ENCODE measurements at places on chromosomes 4 and X.

DNA sequence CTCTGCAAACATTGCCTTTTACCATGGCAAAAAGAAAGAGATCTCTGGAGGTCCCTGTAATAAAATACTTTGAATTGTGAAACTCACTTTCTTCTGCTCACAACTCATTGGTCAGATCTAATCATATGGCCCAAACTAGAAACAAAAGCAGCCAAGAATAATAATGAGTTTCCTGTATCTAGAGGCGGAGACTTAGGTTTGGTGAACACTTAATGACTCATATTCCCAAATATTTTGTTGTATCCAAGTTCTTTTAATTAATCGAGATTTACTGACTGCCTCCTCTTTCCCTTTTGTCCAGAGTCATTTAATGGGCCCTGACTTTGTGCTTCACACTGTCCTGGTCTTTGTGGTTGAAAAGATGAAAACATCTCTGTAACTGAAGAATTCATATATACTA, 190.6 kb downstream of the CCSER1 start:
- DNase-seq, result no peak

DNA sequence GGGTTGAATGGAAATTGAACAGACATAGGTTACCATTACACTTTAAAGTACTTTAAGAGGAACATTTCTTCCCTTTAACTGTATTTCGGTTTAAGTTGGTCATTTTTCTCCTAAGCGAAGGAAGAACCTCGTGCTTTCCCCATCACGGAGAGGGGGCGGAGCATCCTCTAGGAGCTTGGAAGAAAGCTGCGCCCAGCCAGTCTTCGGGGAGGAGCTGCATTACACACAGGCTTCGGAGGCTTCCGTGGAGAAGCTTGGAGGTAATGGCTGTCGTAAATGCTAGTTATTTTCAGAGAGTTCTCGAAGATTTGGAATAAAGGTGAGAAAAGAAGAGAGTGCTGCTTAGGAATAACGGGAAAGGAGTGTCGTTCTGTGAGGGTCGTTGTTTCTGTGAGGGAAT, at the start of gene PWWP3B:
Gene PWWP3B, plus strand, starts transcription at position 199 of the 400 bp plus-strand sequence. CDS start 37,128 bp downstream, outside the sequence.
- no peak for DNase-seq

- no peak for DNase-seq
These were observed 8.1 kb downstream of the CPZ start for GRCh38 chr4:8600686-8601085.

DNA sequence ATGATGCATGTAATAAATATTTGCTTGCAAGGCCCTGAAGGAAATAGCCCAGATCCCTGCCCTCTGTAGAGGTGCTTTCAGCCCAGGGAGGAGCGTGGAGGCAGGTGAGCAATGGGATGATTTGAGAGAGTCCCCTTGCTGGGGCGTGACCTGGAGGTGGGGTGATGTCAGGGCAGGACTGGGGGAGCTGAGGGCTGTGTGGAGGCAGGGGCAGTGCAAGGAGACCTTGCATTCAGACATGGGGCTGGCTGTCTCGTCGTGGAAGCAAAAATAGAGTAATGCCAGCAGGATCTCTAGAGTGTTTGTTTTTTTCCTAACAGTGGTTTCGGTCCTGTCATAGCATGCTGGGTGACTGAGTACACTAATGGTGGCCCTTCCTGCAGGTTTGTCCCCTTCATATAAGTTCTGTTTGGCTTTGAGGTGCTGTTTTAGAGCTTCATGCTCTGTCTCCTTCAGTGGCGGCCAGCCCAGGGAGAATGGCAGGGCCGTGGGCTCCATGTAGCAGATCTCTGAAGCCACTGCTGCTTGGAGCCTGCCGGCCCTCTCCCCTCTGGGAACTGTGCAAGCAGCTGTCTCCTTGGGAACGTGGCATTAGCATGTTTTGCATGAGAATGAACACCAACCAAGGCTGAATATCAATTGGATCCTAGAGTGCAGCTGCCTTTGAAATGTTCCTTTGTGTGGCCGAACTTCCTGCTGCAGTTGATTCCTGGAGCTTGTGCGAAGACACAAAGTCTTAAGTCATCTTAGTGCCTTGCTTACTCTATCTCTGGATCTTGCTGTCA, 39.3 kb upstream of the CLDN34 start:
- no peak for DNase-seq

- no peak for DNase-seq
These were observed 38.7 kb downstream of the RAI2 start for GRCh38 chrX:17822351-17822750.

DNA sequence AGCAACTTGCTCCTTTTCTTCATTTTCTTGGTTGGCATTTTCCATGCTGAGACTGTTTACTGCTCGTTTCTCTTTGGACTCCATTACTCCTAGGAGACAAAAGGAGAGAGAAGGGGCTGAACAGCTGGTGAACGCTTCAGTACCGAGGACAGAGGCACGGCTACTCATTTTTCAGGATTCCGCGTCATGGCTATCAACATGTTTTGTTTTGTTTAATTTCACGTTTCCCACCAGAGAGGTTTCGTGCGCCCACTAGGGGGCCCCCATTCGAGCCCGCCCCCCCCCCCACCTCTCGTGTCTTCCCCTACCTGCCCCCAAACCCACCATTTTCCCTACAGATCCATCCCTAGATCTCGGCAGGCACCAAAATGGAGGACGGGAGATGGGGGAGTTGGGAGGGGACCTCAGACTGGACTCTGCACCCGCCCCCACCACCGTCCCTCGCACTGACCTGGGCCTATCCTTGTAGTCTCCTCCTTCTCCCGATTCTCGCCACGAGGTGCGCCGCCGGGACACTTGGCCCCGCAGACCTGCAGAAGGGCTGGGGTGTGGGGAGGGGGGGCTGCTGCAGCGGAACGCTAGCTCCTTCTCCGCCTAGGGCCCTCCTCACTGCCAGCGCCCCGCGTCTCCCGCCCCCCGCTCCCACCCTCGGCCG, 653 bp downstream of the BEX1 start:
- peak; percentile 9 for DNase-seq

GRCh38 chr4:76752861-76753501, 145.0 kb downstream of the SOWAHB start:
- DNase-seq, result no peak

- DNase-seq, result peak; percentile 8
These were observed 200.4 kb upstream of the GYPA start for GRCh38 chr4:144340931-144341330.

GRCh38 chr4:109798866-109799265, 2.9 kb downstream of the CFI start:
- DNase-seq, result no peak

DNA sequence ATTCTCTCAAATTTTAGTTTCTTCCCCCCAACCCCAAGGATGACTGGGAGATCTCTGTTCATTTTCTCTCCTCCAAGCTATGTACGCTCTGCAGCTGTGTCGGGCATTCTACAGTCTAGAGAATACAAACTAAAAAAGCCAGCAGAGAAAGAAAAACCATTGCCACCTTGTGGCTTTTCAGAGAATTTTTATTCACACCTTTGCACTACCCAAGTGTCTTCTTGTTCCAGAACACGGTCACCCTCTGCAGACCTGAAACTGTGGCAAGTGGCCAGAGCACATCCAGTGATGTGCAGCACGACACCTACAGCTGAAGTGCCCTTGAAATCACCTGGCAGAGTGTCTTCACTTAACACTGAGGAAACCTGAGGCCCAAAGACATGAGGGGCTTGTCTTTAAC, 68.6 kb downstream of the CHST7 start:
- DNase-seq, result no peak

DNA sequence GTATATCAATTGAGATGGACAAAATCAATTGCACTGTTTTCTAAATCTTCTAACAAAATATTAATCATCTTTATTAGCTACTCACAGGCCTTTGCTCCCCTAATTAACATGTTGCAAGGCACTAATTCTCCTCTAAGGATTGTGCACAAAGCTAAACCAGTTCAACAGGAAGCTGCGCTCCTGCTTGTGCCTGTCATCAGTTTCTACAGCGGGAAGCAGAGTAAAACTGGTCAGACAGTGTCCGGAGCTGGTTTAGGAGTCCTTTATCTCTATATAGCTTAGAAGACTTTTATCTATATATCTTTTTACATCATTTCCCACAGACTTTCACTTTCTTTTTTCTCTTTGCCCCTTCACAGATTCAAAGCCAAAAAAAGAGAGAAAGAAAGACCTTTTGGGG, 79.1 kb downstream of the ELOVL6 start:
- DNase-seq, result peak; percentile 12

GRCh38 chr4:67393699-67394281, 151.5 kb downstream of the CENPC start:
- peak; percentile 41 for DNase-seq

DNA sequence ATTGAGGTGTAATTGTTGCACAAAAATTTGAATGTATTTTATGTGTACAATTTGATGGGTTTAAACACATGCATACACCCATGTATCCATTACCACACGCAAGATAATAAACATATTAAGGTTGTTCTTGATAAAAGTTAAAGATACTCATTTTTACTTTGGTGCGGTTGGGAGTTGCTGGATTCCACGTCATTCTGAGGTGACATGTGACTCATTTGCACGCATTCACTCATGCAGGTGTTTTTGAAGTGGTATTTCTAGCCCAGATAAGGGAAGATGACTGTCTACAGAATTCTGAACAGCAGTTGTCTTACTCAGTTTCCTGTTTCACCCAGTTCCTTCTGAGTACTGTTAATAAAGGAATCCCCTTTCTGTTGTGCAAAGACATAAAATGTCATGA, 142.0 kb downstream of the RTL3 start:
- peak; percentile 11 for DNase-seq

GRCh38 chr4:85092536-85092935, 126.0 kb upstream of the WDFY3 start:
- no peak for DNase-seq
